Activated T-cell treated with anti-CD3 and anti-CD28 coated beads for 24 hours (primary cell): ENCODE measurements at places on chromosomes 5 and 9.

DNA sequence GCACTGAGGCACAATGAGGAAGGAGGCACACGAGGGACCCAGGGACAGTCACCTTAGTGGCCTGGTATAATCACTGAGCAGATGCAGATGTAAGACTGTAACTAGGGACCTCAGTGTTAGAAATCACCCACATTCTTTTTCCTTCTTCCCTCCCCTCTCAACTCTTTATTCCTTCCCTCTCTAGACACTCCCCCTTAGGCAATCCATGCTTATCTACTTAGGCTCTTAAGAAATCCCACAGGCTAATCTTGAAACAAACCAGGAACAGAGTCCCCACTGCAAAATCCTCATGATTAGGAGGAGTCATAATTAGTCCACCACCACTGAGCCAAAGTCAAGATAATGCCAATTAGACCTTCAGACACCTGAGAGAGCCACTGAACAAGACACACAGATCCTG lies 84.7 kb downstream of the ELAVL2 start:
- DNase-seq, result no peak

DNA sequence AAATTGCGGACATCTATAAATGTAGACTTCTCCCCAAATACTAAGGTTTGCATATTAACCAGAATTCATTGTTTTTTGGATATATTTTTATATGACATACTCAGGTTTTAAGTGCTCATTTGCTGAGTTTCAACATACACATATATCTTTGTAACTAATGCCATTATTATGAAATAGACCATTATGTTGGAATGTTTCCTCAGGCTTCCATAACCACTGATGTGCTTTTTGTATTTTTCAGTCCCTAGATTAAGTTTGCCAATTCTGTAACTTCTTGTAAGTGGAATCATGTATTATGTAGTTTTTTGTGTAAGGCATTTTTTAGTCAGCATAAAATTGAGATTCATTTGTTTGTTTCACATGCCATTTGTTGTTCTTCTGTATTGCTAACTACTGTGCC lies 32.1 kb downstream of the HSPA4 start:
- DNase-seq, result no peak

DNA sequence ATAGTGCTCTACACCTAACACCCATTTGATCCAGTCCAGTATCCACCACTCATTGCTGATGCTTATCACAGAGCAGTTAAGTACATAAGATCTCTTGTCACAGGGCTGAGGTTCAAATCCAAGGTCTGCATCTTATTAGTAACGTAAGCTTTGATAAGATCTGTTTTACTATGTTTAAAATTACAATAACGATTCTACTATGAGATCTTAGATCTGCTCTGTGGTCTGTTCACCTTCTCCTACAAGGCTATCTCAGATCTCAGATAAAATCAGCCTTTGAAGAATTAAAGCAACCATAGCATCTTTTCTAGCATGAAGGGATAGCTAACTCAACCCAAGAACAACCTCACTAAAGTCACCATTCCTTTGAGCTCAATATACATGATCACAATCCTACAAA lies 431.0 kb upstream of the RORB start:
- no peak for DNase-seq

- DNase-seq, result no peak
These were observed 84.8 kb downstream of the KDM4C start for GRCh38 chr9:6842584-6842947.

GRCh38 chr5:137462265-137462590 lies 36.9 kb downstream of the SPOCK1 start:
- no peak for DNase-seq

GRCh38 chr9:20289423-20290010 lies 332.8 kb downstream of the MLLT3 start:
- no peak for DNase-seq

DNA sequence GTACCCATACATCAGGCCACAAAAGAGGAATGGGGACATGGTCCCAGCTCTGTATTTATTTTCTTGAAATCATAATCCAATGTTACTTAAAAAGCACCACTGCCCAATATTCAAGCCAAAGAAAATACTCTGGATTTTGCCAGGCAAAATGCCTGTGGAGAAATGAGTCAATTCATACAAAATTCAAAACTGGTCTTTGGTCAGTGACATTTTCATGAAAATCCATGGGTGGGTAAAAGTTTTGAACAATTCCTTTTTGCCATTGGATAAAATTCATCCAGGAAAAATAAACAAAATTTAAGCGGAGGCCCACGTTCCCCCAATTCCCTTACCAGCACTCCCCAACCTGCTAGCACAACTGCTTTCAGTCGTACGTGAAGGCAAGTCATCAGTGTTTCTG lies 186.2 kb downstream of the GLIS3 start:
- no peak for DNase-seq
